ENCODE measurements at places on chromosomes 2 and 18.

GRCh38 chr2:36566887-36567286 is 31.1 kb downstream of the FEZ2 start:
- DNase-seq: no peak

- DNase-seq: no peak
Observed at GRCh38 chr2:241126771-241127202, 22.5 kb downstream of the PASK start.

DNA sequence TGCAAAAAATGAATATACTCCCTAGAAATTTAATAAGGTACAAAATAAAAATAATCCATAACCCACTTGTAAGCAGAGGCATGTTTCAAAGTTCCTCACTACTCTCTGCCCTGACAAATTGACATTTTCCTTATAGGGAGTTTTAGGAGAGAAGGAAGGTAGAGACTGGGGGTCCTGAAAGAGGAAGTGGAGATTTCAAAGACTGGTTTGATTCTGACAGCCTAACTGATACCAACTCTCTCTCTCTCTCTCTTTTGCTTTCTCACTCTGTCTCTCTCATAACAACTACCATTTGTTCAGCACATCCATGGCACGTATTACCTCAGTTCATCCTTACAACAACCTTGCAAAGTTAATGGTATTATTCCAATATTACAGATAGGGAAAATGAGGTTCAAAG is 18.6 kb downstream of the FZD7 start:
- DNase-seq: no peak

- no peak for DNase-seq
Observed at GRCh38 chr2:204706939-204707338, 161.7 kb downstream of the PARD3B start.

GRCh38 chr2:189486237-189486770 is 45.0 kb downstream of the WDR75 start:
- no peak for DNase-seq

- DNase-seq: no peak
Observed at GRCh38 chr2:63840081-63840784, 1.5 kb upstream of the UGP2 start.

- DNase-seq: no peak
Observed at GRCh38 chr2:177730363-177730762, 337.8 kb downstream of the AGPS start.

- DNase-seq: no peak
Observed at GRCh38 chr2:162490052-162490717, 146.3 kb downstream of the GCA start.

GRCh38 chr2:64359892-64360657 is 93.9 kb upstream of the LGALSL start:
- DNase-seq: peak; percentile 90

DNA sequence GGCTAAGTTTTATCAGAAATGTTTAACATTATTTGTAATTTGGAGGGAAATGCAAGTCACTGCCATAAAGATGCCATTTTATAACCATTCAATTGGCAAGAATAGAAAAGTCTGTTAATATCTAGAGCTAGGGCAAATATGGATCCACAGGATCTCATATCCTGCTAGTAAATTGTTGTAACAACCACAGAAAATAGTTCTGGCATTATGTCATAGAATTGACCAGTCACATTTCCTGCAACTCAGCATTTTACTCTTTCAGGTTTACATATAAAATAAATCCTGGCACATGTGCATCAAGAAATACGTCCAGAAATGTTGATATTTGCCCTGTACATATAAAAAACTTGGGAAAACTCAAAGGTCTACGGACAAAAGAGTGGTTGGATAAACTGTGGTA is 32.9 kb downstream of the OSBPL6 start:
- no peak for DNase-seq

Data from inflammatory macrophage treated with lipopolysaccharide for 4 hours (primary cell).